Activated T-helper 1 cell treated with Interleukin-2 at 50 U/mL for 16 hours (primary cell): ENCODE measurements at places on chromosomes 1 and 21.

DNA sequence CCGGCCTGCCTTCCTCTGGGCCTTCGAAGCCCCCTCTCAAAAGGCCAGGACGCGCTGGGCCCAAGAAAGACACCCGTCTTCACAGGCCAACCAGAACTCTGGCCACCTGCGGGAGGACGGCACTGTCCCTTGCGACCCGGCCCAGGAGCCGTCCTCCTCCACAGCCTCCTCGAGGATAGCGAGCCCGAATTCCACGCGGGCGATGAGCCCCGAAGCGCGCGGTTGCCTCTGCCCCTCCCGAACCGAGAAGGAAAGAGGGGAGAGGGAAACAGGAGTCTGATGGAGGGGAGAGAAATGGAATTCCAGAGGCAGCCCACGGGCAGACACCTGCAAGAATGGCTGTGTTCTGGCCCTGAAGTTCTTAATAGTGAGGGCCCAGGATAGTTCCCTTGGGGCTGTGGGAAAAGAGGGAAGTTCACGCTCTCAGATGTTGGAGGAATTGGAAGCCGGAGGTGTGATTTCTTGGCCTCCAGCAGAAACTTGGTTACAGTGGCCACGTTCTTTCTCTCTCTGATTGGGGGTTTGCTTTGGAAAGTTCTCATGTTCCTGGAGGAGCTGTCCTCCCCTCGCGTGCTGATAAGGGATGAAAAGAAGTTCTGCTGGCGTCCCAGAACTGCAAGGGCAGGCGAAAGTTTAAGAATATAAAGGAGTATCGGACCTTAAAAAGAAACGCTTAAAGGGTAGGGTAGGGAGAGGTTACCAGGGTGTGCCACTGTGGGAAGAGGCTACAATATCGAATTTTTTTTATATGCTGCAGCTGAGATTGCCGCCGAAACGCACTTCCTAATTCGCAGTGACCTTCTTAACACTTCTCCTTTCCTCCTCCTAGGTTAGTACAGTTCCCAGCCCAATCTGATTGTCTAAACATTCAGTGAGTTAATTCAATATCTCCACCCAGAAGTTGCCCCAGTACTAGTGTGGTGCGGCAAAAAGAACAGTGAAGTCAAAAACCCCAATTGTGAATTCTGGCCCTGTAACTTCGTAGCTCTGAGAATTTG lies 5.8 kb upstream of the SLC44A5 start:
- no peak for DNase-seq

- DNase-seq: no peak
Observed at GRCh38 chr1:232149287-232150201, 480.4 kb downstream of the SIPA1L2 start.

DNA sequence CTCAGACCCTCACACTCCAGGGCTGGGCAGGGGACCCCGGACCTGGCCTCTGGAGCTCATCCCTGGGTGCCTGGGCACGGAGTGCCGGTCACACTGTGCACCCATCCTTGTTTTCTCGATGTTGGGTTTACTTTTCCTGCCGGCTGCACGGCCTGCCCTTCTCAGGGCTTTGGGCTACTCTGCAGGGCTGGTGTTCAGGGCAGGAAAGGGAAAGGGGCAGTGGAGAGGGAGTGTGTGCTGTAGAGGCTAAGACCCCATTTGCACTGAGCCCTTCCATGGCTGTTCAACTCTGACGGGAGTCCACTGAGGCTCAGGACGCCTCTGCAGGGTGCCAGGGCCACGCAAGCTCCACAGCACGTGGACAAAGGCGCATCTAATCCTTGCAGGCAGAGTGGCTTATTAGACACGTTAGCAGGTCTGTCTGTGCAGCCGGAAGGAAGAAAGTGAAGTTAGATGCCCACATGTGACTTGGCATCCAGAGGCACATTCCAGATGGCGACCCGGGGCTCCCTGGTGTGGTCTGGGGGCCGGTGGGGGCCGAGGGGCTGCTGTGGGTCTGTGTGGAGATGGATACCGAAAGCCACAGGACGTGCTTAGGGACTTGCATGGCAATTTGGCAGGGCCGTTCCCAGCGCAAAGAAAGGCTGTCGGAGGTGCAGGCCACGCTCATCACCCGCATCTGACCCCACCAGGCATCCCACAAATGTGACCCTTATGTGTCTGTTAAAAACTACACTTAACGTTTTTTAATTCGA lies 33.6 kb downstream of the COL18A1 start:
- DNase-seq: no peak

DNA sequence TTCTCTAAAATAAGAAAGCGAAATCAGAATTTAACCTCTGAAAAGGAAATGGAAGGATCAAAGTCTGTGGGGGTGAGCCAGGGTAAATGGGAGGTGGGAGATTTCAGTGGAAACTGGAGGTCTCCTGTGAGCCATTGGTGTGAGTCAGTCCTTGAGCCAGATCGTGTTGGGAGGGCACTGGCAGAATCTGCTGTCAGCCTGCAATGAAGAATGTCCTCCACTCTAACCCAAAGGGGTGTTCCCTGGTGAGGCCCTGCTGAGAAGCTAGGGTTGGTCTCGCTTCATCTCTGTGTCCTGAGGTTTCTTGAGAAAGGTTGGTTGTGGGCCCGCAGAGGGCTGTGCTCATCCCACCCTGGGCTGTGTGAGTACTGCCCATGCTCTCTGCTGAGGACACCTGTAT lies 2.4 kb downstream of the QSOX1 start:
- no peak for DNase-seq

GRCh38 chr1:26190373-26190987 lies at the start of gene CATSPER4:
TSS of gene CATSPER4 (plus strand) at chr1:26190602. CDS start at chr1:26190628, 26 bp downstream.
- DNase-seq: no peak

- no peak for DNase-seq
Observed at GRCh38 chr1:153926405-153926804, 3.6 kb upstream of the GATAD2B start.

- no peak for DNase-seq
Observed at GRCh38 chr1:103779932-103780331, 30.2 kb downstream of the AMY1C start.

DNA sequence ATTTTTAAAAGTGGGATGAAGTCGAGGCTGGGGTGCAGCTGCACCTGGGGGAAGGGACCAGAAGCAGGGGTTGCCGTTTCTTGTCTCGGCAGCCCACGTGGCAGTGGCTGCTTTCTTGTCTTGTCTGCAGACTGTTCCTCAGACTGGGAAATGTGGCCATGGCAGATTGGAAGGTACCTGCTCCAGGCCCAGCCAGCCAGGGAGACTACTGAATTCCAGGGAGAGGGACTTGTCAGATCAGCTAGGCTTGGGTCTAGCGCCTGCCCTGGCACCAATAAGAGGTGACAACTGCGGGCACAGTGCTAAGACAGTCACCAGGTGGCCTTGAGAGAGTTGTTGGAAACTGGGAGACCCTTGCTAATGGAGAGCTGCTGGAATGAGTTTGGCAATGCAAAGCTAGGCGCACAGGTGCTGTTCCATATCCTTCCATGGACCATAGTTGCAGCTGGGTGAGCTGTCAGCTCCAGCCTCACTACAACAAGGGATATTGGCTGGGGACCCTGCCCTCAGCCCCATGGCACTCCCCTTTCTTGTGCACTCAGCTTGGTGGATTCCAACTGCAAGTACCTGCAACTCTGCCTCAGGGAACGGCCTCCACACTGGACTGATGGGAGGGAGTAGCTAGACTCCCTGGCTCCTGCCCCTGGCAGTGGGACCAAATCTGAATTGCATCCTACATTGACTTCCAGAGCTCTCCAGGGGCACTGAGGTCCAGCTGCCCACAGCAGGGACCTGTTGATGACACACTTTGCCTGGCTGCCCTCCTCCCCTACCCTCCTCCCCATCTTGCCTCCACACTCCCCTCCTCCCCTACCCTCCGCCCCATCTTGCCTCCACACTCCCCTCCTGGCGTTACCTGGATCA lies 9.9 kb upstream of the IL22RA1 start:
- DNase-seq: no peak

GRCh38 chr1:86259390-86259789 lies 102.8 kb upstream of the COL24A1 start:
- no peak for DNase-seq

DNA sequence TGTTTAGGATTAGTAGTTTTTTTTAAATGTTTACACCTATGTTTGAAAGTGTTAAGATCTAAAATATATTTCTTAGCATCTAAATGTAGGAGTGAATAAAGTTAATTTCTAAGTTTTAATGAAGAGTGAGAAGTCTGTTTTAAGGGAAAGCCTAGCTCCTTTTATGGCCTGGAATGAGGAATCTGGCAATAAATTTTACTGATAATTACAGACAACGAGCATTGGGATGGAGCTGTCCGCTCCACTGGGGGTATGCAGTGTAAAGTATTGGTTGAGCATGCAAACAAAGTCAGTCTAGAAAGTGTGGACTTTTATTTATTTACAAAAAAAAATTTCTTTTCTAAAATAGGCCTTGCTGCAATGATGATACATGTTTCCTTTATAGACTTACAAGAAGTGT lies 19.0 kb downstream of the CLIC6 start:
- no peak for DNase-seq

GRCh38 chr1:101884621-101885020 lies 112.1 kb downstream of the OLFM3 start:
- DNase-seq: no peak

GRCh38 chr1:41411229-41411628 lies 50.0 kb downstream of the FOXO6 start:
- no peak for DNase-seq

DNA sequence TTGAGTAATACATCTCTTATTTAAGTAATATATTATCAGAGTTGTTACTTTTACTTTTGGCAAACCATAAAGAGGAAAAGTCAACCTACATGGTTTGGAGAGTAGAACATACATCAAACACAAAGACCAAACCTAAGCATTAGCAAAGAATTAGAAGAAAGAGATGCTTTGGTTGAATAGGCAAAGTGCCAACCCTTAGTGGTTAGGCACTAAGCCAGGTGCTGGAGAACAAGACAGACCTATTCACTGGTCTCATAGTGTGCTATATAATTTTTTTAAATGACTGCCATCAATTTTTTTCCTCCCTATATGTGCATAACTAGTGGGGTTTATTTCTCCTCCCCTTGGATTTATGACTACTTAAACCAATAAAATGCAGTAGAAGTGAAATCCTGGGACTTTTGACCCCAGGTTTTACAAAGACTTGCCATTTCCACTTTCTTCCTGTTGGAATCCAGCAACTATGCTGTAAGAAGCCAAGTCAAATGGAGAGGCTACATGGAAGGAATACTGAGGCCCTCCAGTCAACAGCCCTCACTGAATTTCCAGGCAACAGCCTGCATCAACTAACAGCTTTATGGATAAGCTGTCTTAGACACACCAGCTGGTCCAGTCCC lies 69.8 kb upstream of the HAO2 start:
- no peak for DNase-seq

GRCh38 chr21:43694437-43695079 lies 24.4 kb upstream of the PDXK start:
- DNase-seq: no peak

- DNase-seq: no peak
Observed at GRCh38 chr1:183461350-183461749, 10.9 kb upstream of the SMG7 start.

DNA sequence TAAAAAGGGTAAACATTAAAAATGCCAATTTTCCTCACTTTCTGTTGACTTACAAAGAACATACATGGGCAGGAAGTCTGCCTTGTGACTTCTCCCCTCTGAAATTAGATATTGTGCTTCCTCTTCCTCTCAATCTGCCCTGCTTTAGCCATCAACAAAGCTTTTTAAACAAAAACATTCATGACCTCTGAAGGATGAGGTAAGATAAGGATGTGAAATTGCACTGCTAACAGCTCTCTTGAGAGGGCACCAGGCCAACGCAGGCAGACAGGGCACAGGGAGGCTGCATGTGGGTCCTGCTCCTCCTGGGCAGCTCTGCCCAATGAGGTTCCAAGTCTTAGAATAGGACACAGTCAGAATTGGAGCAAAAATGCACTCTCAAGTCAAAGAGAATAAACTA lies 62.1 kb downstream of the DEGS1 start:
- no peak for DNase-seq

- no peak for DNase-seq
Observed at GRCh38 chr1:154747740-154748404, 122.2 kb downstream of the KCNN3 start.

GRCh38 chr21:34996304-34997101 lies 52.6 kb downstream of the RUNX1 start:
- no peak for DNase-seq

GRCh38 chr1:98368995-98369394 lies 292.5 kb upstream of the SNX7 start:
- DNase-seq: no peak

DNA sequence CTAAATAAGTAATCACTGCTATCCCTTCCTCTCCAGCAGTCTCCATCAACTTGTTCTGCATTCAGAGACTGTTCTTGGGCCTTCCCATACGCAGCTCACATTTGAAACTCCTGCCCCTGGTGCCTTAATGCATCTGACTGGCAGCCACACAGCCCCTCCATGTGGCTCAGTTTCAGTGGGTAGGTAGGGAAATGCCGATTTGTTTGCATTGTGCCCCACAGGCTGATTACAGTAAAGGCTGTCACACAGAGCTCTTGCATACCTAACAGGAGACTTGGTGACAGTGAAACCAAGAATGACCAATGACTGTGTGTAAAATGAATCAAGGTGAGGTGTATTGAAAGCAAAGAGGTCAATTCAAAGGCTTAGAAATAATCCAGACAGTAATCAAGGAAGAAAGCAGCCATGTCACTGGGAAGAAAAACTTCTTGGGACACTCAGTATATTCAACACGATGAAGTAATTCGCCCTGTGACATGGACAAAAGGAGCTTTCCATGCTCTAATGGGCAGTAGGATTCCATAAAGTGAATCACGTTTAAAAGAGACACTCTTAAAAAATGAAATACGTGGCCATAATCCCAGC lies 12.7 kb upstream of the B3GALNT2 start:
- DNase-seq: no peak

DNA sequence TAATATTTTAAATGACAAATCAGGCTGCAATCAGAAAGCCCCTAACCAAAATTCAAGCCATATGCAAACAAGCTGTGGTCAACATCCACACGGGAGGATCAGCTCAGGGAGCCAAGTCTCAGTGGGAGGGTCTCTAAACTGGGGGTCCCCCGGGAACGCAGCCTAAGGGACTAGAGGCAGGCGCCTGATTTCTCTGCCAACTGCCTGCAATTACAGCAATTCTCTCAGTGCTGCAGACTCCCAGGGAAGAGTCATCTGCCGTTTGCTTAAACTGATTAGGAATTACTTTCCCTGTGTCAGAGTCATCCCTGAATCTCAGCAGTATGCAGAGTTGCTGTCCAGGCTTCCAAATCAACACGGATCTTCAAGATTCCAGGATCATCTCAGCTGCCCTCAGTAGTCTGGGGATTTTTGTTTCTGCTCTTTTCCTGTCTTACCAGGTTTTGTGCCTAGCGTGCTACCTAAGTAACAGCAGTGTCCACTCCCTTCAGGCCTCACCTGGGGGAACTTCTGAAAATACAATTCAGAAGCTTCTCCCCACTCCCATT lies 247.8 kb downstream of the RRAGC start:
- DNase-seq: no peak

- no peak for DNase-seq
Observed at GRCh38 chr21:26846036-26846931, 1.1 kb upstream of the ADAMTS1 start.

- no peak for DNase-seq
Observed at GRCh38 chr1:209999005-209999404, 61.0 kb downstream of the SYT14 start.

GRCh38 chr1:76390456-76390855 lies 315.9 kb downstream of the ST6GALNAC3 start:
- DNase-seq: no peak
